Breast epithelium (tissue), 4 donors: ENCODE measurements at places on chromosomes 16 and 17. TPM values are rescaled to one million over a fixed set of nuclear protein-coding genes. Genes with fewer than 3 reads are reported as not detected.

- no peak for DNase-seq
These were observed 18.5 kb downstream of the FCSK start for GRCh38 chr16:70472786-70473433.

GRCh38 chr17:7252176-7253043, at the start of gene ELP5:
Gene ELP5 (plus strand): TSS chr17:7252215. CDS start chr17:7252551, 336 bp downstream.
- DNase-seq = peak; percentile 94

DNA sequence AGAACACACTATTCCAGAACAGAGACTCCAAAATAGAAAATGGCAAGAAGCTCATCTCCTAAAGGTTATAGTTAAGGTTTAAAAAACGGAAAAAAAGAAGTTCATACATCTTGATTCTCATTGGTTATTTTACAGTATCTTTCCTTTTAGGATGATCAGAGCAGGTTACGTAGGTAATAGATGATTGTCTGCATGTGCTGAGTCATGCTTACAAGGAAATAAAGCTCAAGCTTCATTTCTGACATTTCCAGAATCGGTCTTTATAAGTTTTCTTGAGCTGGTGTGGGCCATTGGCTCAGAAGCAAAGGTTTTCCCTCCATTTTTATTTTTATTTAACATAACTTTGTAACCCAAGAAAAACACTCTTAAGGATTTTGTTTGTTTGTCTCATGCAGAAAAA, 1030.3 kb upstream of the CDH8 start:
- no peak for DNase-seq

DNA sequence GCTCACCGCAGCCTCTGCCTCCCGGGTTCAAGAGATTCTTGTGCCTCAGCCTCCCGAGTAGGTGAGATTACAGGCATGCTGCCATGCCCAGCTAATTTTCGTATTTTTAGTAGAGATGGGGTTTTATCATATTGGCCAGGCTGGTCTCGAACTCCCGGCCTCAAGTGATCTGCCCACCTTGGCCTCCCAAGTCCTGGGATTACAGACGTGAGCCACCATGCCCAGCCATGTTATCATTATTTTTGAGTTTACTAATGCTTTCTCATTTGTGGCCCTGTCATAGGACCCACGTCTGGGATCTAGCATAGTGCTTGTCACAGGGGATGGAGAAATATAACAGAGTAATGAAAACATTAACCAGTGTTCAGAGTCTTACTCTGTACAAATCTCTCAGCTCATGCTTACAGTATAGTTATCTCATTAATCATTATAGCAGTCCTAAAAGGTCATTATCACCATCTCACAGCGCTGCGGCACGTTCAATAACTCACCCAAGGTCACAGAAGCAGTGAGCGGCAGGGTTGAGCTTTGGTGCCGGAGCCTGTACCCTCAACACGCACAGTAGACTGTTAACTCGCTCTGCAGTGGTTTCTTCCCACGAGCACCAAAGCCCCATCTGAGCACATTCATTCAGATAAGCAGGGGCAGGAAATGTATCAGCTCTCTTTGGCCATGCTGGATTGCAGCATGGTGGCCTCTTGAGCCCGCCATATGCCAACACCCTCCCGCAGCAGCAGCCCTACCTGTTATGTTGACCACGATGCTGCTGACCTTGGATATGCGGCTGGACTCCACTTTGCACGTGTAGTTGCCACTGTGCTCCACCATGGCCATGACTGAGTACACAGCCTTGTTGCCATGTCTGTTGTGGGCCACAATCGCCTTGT, 21.4 kb downstream of the PECAM1 start:
- DNase-seq = no peak

GRCh38 chr17:73187203-73187769, 5.6 kb upstream of the COG1 start:
- no peak for DNase-seq

GRCh38 chr17:81053041-81053970, 18.4 kb downstream of the BAIAP2 start:
- no peak for DNase-seq

DNA sequence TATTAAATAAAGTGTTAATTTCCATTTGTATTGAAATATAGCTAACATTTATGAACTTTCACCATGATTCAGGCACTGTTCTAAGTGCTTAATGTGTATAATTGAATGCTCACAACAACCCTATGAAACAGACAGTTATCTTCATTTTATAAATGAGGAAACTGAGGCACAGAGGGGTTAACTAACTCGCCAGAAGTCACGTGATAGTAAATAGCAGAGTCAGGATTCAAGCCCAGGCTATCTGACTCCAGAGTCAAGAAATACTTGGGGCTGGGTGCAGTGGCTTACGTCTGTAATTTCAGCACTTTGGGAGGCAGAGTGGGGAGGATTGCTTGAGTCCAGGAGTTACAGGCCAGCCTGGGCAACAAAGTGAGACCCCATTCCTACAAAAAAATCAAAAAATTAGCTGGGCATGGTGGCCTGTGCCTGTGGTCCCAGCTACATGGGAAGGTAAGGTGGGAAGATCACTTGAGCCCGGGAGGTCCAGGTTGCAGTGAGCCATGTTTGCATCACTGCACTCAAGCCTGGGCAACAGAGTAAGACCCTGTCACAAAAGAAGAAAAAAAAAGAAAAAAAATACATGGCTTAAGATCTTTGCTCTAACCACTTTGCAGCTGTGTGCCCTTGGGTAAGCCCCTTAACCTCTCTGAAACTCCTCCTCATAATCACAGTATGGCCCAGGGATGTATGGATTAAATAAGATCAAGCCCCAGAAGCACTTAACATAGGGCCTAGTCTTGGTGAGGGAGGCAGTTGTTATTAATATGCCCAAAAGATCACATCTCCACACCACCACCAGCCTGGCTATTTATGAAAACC, 29.0 kb downstream of the WSB1 start:
- DNase-seq = no peak

DNA sequence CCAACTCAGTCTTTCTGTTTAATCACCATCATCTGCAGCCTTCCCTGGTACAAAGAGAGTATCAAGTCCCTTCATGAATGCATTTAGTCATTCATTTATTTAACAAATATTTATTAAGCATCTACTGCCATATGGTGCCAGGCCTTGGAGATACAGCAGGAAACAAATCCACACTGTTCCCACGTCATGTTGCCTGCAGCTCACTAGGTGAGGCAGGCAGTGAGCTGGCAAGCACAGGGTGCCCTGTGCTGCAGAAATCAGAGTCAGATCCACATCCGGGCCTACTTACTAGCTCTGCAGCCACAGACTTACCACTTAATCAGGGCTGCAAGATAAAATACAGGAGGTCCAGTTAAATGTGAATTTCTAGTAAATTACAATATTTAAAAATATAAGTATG, 38.5 kb upstream of the CES5A start:
- DNase-seq = no peak

DNA sequence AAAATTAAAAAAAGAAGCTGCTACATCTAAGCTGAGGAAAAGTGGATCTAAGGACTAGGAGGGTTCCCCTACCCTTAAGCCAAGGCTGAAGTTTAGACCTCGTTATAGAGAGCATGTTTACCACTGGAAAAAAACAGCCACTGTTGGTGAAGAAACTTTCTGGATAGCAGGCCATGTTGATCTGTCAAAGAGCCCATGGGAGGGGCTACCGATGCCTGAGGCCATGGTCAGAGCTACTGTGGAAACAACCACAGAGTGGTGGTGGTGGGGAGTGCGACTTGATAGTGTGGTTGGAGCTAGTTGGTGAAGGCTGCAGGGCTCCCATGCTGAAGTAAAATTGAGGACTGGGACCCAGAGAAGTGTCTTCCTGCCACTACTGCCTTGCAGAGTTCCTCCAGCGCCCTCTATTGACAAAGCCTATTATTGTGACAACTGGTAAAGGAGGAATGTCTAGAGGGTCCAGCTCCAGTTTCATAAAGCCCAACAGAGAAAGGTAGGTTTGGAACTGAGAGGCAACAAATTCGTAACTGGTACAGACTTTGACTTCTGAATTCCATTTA, 12.7 kb upstream of the FAM20A start:
- no peak for DNase-seq

- no peak for DNase-seq
These were observed 29.6 kb downstream of the SEC14L5 start for GRCh38 chr16:4987580-4988374.

DNA sequence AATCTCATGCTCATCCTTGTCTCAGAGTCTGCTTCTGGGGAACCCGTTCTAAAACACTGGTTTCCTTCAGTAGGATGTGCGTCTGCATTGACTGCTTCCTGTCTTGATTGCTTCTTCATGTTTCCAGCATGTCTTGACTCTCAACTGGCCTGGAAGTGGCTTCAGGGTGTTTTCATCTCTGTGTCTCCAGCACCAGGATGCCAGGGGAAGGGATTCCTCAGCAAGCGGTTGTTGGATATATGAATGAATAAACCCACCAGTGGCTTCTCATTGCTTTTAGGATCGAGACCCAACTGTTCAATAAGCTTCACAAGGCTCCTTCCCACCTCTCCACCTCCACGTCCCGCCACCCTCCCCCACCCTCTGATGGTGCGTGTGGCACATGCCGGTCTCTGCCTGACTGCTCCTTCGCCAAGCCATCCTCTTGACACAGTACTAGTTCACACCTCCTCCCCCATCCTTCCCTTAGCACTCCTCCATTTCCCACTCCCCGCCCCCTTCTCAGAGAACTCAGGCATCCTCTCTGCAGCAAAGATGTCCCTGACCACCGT, 14.1 kb upstream of the TNS4 start:
- no peak for DNase-seq

- DNase-seq = no peak
These were observed 1.7 kb downstream of the EPOP start for GRCh38 chr17:38672788-38673706.

DNA sequence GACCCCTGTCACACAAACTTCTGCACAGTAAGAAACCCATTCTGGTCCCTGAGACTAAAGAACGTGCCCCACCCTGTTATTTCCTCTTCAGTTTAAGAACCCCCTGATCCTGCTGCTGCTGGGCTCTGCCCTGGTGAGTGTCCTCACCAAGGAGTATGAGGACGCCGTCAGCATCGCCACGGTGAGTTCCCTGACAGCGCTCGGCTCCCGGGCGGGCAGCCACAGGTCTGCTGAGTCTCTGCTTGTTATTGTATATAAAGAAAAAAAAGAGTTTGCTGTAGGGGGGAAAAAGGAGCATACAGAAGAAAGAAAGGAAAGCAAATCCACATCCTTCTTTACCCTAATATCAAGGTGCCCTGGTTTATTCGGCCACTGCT, 40.0 kb downstream of the ATP2C2 start:
- no peak for DNase-seq

- DNase-seq = peak; percentile 28
These were observed 269.8 kb downstream of the C16orf95 start for GRCh38 chr16:87047221-87048037.

DNA sequence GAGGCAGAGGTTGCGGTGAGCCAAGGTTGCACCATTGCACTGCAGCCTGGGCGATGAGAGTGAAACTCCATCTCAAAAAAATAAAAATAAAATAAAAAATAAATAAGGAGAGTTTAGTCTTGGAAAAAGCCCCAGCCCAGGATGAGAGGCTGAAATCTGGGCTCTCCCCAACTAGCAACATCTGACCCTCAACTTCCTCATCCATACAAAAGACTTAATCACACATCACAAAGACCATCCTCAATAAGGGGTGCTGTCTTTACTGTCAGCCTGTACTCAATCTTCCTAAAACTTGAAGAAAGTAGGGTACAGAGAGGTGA, 11.4 kb upstream of the SLC4A1 start:
- no peak for DNase-seq

GRCh38 chr16:165539-166374, at the start of gene HBM:
Gene HBM (plus strand): TSS chr16:165978. CDS start chr16:165998, 20 bp downstream.
- no peak for DNase-seq

DNASE1L2 gene
- total RNA-seq = 0.66 TPM

TPSD1 gene
- total RNA-seq = 2.0 TPM
